ENCODE measurements at places on chromosomes 11 and 22.

DNA sequence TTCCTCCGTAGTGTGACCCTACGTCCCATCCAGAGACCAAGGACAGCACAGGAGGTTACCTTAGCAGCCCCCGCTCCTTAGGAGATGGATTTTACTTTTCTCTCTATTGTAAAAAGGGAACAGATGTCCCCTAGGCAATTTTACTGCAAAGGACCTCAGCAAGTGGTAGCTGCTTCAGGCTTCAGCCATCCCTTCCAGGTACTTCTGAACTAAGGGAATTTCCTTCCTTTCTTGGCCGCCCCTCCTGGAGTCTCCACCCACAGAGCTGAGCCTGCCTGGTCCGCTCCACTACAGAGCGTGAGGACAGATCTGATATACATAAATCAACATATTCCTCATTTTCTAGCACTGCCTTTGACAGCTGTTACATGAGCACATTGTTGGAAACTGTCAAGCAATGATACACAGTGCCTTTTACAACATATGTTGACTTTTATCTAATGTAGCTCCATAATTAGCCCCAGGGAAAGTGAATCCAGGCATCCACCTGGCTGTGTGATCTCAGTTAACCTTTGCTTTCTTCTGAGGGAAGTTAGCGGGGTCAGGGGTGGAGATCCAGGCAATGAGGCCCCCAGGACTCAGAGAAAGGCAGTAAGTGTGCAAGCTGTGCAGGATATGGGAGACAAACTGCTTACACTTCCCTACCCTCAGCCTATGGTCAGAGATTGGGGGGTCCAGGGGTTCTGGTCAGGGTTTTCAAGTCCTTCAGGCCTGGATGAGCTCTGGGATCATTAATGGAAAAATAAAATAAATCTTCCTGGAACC, 51.9 kb downstream of the SPATA19 start:
- no peak for DNase-seq

GRCh38 chr11:45994371-45995341, 72.2 kb downstream of the LARGE2 start:
- no peak for DNase-seq

DNA sequence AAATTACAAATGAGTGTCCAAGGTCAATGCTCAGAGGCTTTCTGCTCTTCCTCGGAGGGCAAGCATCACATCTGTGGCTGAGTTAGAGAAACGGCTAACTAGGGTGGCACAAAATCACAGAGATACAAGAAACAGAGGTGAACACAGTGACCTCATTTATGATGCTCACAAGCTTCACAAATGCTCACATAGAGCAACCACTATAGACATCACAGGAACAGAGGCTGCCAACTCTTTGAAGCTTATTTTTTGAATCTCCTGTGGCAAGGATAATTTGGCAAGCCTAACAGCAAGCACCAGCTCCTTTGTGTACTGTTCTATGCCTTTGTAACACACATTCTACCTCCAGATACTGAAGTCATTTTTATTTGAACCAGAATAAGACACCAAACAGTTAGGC, 416.5 kb upstream of the DDI1 start:
- no peak for DNase-seq

GRCh38 chr11:118846181-118846935, 37.3 kb upstream of the CXCR5 start:
- no peak for DNase-seq

DNA sequence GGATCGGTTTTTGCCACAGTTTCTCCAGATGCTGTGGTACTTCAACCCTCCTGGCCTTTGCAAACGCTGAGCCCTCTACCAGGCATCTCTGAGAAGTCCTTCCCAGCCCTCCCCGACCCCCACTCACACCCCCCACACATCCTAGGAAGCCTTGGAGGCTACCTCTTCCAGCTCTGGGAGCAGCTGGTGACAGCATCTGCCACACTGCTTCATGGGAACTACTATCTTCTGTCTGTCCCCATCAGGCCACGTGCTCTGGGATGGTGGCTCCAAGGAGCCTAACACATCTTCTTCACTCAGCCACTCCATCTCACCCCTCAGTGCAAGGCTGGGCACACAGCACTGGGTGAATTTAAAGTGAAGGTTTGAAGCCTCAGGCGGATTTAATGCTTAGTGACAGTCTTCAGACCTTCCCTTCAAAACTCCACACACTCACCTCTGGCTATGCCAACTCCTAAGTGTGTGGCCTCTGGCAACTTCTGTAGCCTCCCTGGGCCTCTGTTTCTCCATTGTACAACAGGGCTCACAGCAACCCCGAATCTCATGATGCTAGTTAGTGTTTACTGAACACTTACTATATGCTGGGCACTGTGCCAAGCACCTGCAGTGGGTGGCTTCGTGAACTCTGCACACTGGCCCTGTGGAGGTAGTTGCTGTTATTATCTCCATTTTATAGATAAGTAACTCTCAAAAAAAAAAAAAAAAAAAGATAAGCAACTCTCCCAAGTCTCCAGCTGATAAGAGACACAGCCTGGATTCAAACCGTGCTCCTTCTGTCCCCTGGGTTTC, 7.3 kb upstream of the TP53I11 start:
- DNase-seq: no peak

GRCh38 chr11:94275961-94276360, 28.4 kb upstream of the IZUMO1R start:
- DNase-seq: no peak

GRCh38 chr22:46336119-46337078, 885 bp downstream of the TRMU start:
- no peak for DNase-seq

GRCh38 chr11:518463-519202, 11.6 kb upstream of the RNH1 start:
- DNase-seq: peak; percentile 86

GRCh38 chr11:79087961-79088318, 352.9 kb downstream of the TENM4 start:
- no peak for DNase-seq

DNA sequence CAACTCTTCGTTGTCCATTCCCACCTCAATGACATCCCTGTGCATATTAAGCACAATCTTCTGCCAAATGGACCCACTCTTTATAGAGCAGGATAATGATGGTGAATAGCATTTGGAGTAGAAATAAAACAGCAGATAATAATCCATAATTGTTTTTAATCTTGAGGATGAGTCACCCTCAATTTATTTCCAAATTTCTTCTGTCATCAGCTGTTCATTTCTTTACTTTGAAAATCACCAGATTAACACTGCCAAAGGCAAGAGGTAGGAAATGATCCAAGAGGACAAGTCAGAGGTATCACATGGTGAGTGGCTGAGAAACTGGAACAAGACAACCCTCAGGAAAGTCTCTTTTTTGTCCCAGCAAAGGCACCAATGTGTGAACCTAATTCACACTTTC, 7.3 kb upstream of the AMBRA1 start:
- no peak for DNase-seq

- DNase-seq: no peak
These were observed 299.0 kb downstream of the MIAT start for GRCh38 chr22:26956371-26956770.

DNA sequence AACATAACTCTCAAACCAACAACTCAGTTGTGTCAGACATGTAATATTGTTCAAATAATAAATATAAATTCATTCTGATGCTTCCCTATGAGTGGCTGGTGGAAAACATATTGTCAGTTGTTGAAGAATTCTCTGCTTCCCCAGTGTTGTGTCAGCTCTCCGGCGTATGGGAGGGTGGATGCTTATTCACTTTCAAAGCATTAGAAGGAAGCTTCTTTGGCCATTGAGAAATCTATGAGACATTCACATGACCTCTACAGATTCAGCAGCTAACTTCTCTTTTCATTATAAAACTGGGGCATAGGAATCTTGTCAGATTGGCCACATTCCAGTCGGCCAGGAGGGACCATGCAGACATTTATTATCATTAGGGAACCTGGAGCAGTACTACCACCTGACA, 2.9 kb downstream of the OR51V1 start:
- no peak for DNase-seq

GRCh38 chr11:60978546-60979380, 7.3 kb downstream of the CD6 start:
- DNase-seq: no peak

- no peak for DNase-seq
These were observed 14.8 kb downstream of the IGLL5 start for GRCh38 chr22:22902247-22903001.

DNA sequence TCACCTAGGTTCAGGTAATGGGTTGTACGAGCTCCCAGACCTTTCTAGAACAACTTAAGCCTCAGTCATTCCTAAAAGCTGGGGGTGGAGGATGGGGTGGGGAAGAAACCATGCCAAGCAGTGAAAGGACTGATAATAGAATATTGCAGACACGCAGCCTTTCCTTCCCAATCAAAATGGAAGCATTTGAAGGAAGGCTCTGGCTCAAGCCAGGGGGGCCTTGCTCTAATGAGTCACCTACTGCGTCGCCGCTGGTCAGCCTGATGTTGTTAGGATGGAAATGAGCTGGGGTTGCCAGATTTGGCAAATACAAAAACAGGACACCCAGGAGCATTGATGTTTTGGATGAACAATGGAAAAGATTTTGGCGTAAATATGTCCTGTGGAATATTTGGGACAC, 6.2 kb downstream of the SYT12 start:
- DNase-seq: no peak

DNA sequence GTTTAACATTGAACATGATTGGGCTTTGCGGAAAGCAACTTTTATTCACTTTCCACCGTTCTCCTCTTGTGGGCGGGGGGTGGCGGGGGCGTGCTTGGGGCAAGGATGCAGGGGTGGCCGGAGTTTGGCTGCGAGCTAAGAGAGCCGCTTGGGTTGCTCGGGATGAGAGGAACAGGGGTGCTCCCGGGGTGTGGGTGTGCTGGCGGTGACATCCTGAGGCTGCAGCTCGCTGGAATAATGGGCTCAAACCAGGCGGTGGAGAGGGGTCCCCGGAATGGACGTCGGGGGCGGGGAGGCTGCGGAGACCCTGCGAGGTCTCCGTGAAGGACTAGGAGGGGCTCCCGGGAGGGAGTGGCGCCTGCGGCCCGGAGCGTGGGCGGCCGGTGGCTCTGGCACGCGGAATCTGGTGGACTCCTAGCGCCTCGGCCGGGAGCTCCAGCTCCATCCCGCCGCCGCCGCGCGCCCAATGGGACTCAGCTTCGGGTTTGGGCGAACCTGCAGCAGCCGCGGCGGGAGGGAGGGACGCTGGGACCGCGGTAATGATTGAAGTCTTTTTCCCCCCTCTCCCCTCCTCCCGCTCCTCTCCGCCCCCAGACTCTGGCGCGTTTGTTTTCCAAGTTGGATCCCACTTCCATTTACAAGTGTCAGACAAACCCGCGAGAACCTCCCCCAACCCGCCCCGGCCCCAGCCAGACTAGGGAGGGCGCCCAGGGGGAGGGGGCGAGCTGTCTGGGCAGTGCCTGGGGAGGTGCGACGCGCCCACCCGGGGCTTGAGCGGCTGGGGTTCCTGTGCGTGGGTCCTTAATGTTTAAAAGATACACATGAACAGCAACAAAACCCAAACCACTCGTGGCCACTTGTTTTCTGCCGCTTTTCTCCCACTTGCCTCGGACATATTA, 2.0 kb downstream of the FAT3 start:
- DNase-seq: no peak

GRCh38 chr11:47477323-47477722, 28.4 kb upstream of the RAPSN start:
- no peak for DNase-seq

DNA sequence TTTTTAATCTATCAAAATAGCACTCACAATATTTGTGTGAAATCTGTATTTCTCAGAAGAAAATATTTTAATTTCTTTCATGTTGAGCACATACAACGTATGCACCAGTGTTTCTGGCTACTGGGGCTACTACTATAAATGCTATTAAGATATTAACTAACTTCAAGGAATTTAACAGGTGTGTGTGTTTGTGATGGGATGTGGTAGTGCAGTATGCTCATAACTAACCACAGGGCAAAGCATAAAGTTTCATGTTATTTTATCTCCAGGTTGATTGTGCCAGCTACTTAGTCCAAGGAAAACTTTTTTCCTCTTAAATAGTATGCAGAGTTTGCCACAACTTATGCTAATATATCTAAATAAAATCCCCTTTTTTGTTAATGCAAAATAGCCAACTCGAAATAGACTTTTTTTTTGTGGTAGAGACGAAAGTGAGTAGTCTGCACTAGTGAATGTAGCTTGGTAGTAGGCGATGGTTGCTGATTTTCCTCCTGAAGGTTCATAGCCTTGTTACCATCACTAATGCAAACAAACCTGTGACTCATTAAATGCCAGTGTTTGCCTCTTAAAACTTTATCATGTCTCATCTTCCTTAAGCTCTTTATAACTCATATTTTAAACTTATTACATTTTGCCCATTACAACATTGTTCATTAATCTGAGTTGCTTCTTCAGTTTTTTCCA, 565.5 kb upstream of the ANO3 start:
- no peak for DNase-seq
